ENCODE measurements at places on chromosomes 6 and 20.

GRCh38 chr6:134774201-134774638, 175.7 kb downstream of the ALDH8A1 start:
- no peak for DNase-seq

GRCh38 chr20:5705827-5706226, 44.4 kb upstream of the SHLD1 start:
- DNase-seq = no peak

DNA sequence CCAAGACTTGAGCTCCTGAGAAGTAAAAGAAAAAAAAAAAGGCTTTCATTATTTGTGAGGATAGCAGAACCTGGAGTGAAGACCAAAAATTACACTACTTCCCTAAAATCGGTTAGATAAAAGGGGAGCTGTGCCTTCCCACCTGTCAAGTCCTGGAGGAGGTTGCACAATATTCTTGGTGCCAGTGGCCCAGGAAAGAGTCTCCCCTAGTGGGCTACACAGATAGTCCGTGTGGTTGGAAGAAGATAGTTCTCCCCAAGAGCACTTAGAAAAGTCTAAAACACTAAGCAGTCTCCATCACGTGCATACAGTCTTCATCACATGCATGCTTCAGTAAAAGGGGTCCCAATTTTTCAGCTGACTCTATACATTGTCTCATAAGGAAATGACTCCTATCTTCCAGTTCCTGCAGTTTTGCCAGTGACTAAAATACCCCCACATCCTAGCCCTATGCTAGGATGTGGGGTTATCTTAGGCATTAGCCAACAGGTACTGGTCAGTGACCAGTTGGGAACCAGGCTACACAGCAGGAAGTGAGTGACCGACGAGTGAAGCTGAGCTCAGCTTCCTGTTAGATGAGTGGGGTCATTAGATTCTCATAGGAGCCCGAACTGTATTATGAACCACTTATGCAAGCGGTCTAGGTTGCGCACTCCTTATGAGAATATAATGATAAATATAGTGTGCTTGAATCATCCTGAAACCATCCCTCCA, 199.5 kb upstream of the FAM83B start:
- no peak for DNase-seq

- DNase-seq = no peak
Observed at GRCh38 chr6:53309901-53310300, 38.8 kb downstream of the ELOVL5 start.

- DNase-seq = no peak
Observed at GRCh38 chr6:135181333-135182070, 394 bp downstream of the MYB start.
